ENCODE measurements at places on chromosomes 5 and 9.

- DNase-seq = no peak
These were observed 8.6 kb downstream of the PCA3 start for GRCh38 chr9:76772686-76773445.

DNA sequence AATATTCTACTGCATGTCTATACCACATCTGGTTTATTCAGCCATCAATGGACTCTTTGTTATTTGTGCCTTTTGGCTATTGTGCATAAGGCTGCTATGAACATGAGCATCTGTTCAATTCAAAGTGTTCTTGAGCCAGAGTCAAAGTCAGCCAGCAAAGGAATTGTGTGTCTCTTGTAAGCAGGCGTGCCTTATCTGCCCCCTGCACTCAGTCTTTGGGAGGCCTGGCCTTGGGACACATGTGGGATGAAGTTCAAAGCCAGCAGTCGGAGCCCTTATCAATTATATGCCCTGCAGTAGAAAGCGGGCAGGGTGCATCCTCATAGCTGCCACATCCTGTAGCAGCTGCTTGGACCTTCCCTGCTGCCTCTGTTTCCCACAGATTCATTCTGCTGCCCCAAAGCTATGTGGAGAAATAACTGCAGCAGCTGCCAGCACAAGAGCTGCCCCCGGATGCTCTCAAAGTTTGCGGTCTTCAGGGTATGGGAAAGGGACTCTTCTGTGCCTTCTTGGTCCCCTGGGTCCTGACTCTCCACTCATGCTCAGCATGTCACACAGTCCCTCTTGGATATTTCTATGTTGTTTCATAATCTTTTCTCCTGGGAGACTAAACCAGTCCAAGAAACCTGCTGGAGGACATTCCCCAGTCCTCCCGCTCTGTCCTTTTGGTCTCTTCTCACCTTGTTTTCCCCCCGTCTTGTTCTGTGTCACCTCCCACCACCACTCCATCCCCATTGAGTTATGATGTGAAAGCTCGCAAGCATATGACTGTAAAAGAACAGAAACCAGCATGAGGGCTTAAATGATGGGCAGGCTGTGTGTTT lies 35.9 kb downstream of the STOM start:
- DNase-seq = no peak

GRCh38 chr5:68845131-68845530 lies 248.7 kb upstream of the SLC30A5 start:
- DNase-seq = no peak

- DNase-seq = no peak
These were observed 47.7 kb upstream of the TCERG1 start for GRCh38 chr5:146399481-146399880.

GRCh38 chr9:14433351-14434157 lies 119.6 kb upstream of the NFIB start:
- peak; percentile 38 for DNase-seq

GRCh38 chr5:172777881-172778814 lies 7.2 kb upstream of the DUSP1 start:
- no peak for DNase-seq

- DNase-seq = no peak
These were observed 152.1 kb downstream of the GNAQ start for GRCh38 chr9:77879437-77879943.

GRCh38 chr5:67021521-67021920 lies 175.1 kb downstream of the CD180 start:
- DNase-seq = no peak

GRCh38 chr5:135456238-135457099 lies 4.3 kb upstream of the TIFAB start:
- DNase-seq = no peak

GRCh38 chr5:164256954-164257353 lies 751.5 kb downstream of the MAT2B start:
- DNase-seq = no peak

DNA sequence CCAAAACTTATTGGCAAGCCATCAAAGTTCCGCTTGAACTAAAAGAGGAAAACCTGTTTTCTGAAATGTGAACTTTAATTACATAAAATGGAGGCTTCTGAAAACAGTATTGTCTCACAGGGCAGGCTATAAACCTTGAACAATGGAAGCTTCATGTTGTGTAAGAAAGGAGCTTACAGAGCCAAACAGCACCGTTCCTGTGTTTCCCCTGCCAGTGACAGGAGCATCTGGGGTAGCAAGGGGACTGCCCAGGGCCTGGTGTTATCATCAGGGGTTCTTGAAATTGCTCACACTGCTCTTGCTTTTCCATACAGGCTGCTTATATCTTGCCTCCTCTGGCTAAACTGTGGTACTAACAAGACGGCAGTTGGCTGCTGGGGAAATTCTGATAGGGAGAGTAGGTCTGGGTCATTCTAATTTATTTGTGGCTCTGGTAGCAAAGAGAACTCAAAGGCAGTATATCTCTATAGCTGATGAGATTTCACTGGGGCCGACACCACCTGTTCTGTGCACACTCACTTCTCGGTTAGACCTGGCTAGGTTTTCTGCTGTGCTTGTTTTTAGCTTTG lies 40.4 kb downstream of the BASP1 start:
- DNase-seq = no peak

GRCh38 chr9:9783211-9783610 lies 829.6 kb downstream of the PTPRD start:
- no peak for DNase-seq

DNA sequence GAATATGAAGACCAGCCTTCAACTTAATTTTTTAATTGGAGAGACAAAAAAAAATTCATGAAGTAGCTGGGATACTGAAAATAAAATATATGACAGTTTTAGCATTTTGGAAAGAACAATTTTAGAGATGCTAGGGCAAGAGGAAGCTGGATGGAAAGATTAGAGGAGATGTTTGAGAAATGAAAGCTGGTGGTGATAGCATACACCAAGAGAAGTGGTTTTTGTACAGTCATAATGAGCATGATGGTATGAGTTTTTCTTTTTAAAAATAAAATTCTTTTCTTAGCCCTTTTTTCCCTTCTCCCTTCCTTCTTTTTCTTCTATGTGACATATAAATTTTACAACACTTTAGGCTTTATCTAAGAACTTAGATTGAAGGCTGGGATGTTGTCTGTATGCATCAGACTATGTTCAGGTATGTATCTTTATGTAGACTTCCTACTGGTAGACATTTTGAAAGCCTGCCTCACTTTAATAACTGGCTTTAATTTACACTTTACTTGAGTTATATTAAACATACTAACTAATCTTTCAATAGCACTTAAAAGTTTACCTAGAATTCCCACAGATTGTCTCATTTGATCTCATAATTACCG lies 522.5 kb downstream of the TLE4 start:
- no peak for DNase-seq

All from caudate nucleus (tissue), 63 donors.